CD4-positive, CD25-positive, alpha-beta regulatory T cell (primary cell): ENCODE measurements at places on chromosomes 13 and 19.
A peak's percentile ranks its signal among the peaks of the same experiment; 100 is the strongest.

DNA sequence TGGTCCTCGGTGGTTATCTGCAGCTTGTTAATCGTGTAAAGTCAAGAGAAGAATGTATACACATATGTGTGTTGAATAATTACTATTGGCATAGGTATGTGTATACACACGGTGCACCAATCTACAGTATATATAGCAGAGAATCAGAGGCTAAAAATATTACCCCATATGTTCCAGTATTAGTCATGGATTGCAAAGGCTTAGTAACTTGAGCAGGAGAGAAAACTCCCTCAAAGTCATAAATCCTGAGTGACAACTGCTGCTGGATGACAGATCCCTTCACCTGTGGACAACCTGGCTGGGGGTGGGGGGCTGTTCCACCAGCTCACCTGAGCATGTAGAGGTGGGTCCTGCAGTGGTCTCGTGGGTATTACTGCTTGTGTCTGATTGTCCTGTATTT is 185.0 kb downstream of the ZNF536 start:
- DNase-seq, result no peak

- no peak for DNase-seq
These were observed 671.0 kb downstream of the SLITRK1 start for GRCh38 chr13:83211301-83211700.

DNA sequence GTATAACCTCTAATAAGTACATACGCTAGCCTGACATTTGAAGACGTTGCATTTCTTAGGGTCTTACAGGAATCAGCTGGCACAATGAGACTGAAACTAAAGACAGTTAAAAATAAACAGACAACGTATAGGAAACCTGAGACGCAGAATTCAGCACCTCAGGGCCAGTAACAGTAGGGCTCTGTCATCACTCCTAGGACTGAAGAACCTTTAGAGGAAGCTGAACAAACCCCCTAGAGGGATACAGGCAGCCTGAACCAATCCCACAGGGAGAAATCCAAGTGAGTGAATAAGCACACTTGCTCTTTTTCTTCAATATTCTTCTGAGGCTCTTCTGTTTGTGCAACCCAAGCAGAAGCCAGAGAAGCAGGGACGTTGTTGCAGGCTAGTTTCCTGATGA is 53.9 kb upstream of the KLHL1 start:
- no peak for DNase-seq

- DNase-seq, result peak; percentile 33
These were observed 41.8 kb upstream of the PNMA8B start for GRCh38 chr19:46537136-46538097.

DNA sequence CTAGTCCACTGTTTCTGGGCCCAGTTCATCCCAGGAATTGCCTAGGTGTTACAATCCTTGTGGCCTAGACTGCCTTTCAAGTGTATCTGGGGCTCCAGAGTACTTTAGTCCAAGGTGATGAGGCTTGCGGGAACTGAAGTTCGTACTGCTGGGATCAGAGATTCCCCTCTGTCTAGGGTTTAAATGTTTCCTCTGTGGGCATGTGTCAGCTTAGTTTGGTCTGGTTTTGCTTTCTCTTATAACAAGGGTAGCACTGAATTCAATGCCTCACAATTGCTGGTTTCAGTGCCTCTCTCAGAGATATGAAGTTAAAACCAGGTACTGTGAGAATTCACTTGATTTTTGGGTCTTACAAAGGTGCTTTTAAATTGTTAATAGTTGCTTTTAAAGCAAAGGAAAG is 30.8 kb downstream of the RGCC start:
- peak; percentile 52 for DNase-seq

DNA sequence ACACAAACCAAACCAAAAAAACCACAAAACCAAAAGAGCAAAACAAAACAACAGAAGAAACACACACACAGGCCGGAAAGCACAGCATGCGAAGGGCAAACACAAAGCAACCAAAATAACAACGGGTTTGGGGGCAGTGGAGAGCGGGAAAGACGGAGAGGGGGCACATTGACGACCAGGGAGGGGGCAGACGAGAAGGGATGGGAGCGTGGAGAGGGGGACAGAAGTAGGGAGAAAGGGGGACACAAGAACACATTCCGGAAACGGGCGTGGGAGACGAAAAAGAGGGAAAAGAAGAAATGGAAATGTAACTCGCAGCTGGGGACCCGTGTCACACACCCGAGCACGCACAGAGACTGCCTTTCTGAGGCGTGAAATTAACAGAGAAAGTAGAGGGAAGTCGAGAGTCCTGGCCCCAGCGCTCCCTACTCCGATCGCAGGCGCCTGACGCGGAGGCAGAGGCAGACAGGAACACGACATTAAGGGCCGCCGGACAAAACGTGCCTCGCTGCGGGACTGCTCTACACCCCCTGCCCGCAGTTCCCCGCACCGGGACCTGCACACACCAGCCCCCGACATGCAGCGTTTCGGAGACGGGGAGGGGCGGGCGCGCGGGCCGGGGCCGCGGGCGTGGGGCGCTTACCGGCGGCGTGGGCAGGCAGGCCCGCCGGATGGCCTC is 652 bp downstream of the POU4F1 start:
- DNase-seq, result peak; percentile 33

DNA sequence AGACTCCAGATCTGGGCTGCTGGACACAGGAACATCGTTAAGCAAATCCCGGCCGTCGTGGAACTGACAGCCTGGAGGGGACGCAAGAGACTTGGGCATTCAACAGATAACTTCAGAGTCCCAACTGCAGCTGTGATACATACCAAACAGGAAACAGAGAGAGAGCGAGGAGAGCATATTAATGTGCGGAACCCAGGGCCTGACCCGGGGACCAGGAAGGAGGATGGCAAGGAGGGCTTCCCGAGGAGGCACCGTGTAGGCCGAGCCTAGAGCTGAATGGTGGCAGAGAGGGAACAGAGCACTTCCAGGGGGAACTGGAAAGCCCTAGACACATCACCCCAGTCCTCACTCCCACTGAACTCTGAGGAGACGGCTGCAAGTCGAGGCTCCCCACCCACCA is 68.1 kb downstream of the SIPA1L3 start:
- DNase-seq, result no peak

GRCh38 chr13:107475753-107476453 is 739.4 kb downstream of the LIG4 start:
- no peak for DNase-seq

- no peak for DNase-seq
These were observed 457.9 kb downstream of the KLF5 start for GRCh38 chr13:73516731-73517130.

GRCh38 chr19:51810223-51810622 is 15.3 kb downstream of the FPR3 start:
- no peak for DNase-seq

- DNase-seq, result no peak
These were observed 38.4 kb upstream of the PEPD start for GRCh38 chr19:33559996-33560395.

- no peak for DNase-seq
These were observed 1356.5 kb upstream of the SLC10A2 start for GRCh38 chr13:104422668-104423067.

DNA sequence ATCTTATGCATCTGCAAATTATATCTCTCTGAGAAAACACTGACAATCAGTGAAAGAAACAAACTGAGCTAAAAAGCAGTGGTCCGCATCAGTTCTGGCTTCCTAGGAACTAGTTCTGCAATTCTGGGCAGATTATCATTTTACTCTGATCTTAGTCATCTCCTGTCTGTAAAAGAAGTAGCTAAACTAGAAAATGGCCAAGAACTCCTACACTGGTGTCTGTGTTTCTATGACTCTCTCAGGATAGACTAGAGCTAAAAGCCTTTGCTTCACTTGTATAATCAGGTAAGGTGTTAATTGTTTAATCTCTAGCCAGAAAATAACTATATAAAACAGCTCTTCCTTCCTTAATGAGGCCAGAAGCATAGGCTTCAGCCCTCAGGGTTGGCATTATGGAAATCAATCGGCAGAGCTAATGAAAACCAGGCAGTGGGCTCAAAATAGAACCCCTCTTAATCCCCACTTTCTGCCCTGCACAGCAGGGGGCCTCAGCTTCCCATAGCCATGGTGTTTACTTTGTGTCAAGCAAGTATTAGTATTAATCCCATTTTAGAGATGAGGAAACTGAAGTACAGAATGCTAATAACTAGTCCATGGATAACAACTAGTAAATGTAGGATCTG is 459.2 kb downstream of the FGF14 start:
- no peak for DNase-seq

- DNase-seq, result no peak
These were observed 32.3 kb upstream of the MATK start for GRCh38 chr19:3818466-3818865.

DNA sequence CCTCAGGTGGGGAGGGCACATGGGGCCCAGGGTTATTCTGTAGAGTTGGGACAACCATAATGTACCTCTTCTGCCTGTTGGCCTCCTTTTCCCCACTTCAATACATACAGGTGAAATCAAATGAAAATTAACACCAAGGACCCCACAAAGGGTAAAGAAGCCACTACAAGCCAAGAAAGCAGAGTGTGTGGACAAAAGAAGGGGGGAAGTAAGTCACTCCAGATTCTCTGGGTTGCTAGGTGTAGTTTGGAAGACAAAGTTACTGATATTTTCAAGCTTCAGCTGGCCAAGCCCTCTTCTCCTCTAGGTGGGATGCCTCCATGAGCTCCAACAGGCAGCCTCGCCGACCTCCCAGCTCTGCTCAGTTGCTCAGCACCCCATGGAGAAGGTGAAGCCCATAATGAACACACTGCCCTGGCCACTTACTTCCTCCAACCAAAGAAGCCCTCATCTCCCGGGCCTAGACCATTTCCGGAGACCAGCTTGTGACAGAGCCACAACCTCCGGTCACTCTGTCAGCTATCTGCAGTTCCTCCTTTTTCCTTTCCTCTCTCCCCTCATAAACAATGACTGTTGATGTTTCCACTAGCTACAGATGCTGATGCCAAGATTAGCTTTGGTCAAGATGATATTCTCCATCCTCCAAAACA is 66.8 kb upstream of the MED4 start:
- no peak for DNase-seq

- no peak for DNase-seq
These were observed 4.0 kb downstream of the ZBTB7A start for GRCh38 chr19:4062419-4063368.

GRCh38 chr19:16522559-16523377 is 19.5 kb downstream of the CHERP start:
- no peak for DNase-seq

DNA sequence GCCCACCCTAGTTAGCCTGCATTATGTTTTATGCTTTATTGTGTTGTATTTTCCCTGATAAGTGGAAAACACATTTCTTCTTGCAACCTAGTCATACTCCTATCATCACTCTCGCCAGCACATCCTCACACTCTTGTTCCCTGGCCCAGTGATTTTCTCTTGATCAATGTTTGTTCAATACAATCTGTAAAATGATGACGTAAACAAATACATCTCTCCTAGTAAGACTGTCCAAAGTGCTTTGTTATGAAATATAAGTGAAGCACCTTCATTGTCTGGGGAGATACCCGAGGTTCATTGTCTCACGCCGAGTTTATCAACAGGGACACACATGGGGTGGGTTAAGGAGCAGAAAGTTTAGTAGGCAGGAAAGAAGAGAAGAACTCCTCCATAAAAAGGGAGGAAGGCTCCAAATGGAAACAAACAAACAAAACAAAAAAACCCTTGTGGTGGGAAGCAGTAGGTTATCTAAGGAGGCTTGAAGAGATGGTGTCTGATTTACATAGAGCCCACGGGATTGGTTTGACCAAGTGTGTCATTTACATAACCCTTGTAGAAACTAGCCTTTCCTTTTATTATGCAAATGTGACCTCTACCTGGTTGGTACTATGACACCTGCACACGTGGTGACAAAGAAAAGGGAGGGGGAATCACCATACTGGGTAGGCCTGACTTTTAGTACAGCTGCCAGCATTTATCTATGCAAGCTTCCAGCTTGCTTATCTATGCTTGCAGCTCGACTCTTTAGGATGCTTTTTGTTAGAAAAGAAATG is 1317.9 kb upstream of the SPRY2 start:
- DNase-seq, result no peak

DNA sequence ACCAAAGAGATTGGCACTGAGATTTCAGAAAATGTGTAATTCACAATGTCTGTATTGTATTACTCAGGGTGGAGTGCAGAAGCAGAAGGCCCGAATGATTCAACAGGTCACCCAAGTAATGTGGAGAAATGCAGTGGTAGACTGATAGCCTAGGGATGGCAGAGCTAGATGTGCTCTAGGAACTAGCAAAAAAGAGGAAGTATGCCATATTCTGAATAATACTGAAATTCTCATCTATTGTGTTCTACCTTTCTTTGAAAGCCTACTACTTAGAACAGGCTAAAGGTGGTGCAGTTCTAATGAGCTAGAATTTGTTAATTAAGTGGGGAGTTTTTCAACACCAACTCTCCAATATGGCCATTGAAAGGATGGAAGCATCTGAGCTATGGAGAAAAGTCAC is 1449.8 kb upstream of the MIR17HG start:
- DNase-seq, result no peak

DNA sequence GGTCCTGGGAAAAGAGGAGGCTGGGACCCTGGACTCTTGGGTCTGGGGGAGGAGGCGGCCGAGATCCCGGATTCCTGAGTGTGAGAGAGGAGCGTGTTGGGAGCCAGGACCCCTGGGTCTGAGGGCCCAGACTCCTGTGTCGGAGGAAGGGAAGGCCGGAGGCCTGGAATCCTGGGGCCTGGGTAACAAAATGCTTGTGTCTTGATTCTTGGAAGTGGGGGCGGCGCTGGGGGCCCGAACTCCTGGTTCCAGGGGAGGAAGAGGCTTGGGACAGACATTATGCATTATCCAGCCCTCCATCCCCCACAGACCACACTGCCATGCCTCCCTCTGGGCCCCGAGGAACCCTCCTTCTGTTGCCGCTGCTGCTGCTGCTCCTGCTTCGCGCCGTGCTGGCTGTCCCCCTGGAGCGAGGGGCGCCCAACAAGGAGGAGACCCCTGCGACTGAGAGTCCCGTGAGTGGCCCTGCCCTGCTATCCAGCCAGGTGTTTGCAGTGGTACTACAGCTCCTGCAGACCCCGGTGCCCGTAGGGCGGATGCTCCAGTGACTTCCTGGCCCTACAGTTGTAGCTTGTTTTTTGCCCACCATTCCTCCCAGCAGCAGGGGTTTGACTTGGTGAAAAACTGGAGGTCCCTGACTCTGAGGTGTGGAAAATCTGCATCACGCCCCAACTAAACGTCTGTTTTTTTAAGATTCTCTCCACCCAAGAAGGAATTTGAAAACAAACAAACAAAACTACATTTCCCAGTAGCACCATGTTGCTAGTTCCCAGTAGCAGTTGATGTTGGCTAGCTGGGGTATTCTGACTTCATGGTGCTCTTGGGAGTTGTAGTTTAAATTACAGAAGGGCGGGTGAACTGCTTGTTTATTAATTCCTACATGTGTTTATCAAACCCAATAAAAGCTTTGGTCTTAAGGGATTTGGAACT is 630 bp downstream of the NUCB1 start:
- no peak for DNase-seq

- DNase-seq, result no peak
These were observed 107.3 kb upstream of the STARD13 start for GRCh38 chr13:33392794-33393405.

GRCh38 chr19:2495651-2496316 is 19.9 kb downstream of the GADD45B start:
- DNase-seq, result no peak

DNA sequence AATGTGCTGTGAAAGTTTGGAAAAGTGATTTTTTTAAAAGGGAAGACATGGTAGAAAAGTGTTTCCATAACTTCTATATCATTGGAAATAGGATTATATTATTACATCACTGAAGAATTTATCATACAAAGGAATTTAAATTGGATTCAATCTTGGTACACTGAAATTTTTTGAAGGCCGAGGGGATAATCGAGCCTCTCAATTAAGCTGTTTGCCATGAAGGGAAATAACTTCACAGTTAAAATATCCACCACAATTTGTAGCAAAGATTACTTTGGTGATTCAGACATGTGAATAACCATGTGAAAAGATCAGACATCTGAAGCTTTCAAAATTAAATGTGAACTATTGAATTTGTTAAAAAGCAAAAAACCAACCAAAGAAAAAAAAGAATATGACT is 215.3 kb downstream of the KLF5 start:
- no peak for DNase-seq
